Stimulated activated CD8-positive, alpha-beta memory T cell treated with anti-CD3 and anti-CD28 coated beads, Interleukin-2, amount 100 ng/mL, for 1 hour (primary cell): ENCODE measurements at places on chromosomes 12 and 14.

DNA sequence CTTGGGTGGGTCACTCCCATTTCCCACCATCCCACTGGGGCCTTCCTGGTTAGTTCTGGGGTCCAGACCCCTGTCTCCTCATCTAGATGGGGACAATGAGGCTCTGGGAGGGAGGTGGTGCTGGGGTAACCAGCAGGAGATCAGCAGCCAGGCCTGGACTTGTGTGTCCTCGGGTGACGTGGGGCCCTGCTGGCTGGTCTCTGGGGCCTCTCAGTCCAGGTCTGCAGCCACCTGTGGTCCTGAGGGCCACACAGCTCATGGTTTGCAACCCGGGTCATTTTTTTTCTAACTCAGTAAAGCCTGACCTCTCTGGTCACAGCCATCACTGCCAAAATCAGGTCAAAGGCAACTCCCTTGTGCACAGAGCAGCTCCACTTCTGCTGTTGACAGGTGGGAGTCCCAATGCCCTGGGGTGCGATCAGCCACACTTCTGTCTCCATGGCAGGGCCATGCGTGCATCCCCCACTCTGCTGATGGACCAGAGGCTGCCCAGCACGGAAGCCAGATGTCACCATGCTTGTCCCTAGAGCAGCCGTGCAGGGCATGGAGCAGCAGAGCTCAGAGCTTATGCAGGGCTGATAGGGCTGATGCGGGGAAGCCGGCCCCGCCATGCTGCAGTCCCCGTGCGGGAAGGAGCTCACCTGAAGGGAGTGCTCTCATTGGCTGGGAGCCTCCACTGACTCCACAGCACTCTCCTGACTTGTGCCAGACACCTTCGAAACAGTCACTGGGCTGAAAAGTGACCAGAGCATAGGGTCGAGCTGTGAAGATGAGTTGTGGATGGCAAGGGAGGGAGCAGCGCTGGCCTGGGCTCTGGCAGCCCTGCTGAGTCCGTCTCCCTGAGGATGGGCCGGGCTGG is 250.9 kb downstream of the ADGRD1 start:
- no peak for DNase-seq

GRCh38 chr14:68676511-68676943 is 116.3 kb downstream of the ZFP36L1 start:
- no peak for DNase-seq

DNA sequence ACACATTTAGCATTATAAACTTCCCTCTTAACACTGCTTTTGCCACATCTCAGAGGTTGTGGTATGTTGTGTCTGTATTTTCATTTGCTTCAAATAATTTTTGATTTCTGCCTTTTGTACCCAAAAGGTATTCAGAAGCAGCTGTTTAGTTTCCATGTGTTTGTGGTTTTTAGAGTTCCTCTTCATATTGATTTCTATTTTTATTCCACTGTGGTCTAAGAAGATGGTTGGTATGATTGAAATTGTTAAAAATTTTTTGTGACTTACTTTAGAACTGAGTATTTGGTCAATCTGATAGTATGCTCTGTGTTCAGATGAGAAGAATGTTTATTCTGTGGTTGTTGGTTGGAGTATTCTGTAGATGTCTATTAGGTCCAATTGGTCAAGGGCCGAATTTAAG is 76.4 kb downstream of the IFNG-AS1 start:
- no peak for DNase-seq

DNA sequence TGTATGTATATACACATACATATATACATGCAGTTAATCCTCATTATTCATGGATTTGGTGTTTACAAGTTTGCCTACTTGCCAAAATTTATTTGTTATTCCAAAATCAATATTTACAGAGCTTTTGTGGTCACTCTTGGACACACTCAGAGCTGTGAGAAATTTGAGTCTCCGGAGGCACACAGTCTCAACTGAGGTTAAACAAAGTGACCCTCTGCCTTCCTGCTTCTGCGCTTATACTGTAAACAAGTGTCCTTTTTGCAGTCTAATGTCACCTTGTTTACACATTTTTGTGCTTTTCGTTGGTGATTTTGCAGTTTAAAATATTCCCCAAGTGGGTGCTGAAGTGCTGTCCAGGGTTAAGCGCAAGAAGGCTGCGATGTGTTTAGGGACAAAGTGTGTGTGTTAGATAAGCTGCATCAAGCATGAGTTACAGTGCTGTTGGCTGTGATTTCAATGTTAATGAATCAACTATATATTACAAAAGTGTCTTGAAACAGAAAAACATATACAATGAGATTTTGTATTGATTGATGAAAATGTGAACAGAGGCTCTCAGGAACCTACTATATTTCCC is 13.1 kb upstream of the LTA4H start:
- no peak for DNase-seq

DNA sequence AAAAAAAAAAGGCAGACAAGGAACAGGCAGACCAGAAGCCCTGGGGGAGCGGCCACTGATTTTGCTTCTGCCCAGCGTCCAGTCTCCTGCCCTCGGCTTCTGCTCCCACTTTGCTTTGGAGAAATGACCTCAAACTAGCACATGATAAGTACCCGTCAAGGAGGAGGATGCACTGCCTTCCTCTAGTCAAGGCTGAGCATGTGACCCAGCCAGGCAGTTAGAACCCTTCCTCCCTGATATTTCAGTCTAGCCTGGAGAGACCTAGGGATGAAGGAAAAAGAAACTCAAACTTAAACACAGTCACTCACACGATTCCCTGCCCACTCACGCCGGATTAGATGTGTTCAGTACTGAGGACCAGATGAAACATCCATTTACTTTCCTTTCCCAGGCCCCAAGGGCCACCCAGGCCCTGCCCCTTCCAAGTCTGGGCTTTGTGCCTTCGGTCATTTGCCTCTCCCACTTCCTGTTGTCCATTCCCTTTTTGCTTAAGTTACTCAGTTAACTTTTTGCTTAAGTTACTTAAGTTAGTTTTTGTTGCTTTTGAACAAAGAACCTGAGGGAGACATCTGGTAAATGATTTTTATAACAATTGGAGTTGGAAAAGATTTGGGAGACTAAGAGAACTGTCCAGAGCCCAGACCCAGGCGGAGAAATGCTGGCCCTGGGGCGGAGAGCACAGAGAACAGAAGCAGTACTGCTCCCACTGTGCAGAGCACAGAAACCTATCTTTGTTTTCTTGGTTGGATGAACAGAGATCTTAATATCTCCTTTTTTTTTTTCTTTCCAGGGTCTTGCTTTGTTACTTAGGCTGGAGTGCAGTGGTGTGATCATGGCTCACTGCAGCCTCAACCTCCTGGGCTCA is 23.0 kb upstream of the TTC7B start:
- DNase-seq = no peak

DNA sequence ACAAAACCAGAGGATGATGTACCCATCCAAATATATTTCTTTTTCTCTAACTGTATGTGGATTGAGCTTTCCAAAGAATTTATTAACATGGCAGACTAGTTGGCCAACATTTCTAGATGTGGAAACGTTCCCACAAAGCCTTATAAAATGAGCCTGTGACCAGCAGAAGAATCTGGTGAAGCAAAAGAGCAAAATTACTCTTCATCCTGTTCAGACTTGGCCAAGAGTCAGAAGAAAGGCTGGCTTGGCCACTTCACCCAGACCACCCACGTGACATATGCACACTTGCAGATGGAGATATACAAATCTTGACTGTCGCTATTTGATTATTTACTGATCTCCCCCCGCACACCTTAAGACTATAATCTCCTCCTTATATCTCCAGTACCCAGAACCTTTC is 96.7 kb downstream of the NUAK1 start:
- no peak for DNase-seq

DNA sequence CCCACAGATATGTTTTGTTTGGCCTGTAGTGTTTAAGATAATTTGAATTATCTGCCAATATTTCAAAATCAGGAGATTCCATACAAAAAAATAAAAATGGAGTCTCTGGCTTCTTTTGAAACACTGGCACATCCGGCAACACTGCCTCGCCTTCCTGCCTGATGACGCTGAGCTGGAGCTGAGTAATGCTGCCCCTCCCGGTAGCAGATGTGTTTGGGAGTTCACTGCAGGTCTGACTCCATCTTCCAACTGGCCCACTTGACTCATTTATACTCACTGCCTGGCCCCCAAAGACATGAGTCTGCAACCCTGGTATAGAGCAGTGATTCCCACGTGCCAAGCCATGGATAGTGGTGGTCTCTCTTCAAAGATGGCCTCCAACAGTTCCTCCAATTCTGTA is 7.4 kb downstream of the CIT start:
- DNase-seq = no peak

DNA sequence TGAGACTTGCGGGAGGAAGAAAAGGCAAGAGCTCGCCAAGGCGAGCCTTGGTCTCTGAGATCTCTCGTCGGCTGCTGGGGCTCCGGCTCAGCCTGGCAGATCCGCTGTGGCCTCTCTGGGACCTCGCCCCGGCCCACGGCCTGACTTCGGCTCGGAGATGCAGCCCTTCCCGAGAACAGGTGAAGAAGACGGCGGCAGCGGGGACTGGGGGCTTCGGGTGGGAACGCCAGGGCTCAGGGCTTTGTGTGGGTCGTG is 6.0 kb upstream of the HOXC9 start:
- no peak for DNase-seq

DNA sequence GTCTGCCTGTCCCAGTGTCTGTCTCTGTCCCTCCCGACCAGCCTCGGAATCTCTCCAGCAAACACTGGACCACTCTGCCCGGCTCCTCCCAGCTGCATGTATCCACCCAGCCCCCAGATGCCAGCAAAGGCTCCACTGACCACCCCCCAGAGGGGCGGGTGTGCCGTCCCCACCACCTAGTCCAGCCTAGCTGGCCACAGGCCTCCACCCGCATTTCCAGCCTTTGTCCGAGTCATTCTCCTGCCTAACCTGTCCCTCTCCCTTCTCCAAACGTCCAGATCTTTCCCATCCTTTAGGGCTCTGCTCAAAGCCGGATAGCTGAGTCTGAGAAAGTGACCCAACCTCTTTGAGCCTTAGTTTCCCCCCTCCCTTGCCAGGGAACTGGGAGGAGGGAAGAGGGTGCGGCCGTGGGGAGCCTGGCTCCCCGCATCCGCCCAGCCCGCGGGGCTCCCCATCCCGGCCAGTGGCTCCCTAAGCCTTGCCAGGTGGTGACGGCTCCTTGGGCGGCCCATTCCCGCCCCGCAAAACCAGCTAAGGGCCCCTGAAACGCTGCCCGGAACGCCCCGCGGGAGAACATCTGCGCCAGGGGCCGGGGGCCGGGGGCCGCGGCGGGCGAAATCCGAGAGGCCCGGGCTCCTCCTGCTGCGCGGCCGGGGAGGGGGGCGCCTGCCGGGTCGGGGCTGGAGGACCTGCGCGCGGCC is 34.6 kb upstream of the ANKRD9 start:
- no peak for DNase-seq

- no peak for DNase-seq
Observed at GRCh38 chr12:94020335-94020734, 128.0 kb upstream of the PLXNC1 start.

GRCh38 chr12:125619723-125620122 is 554.5 kb downstream of the AACS start:
- DNase-seq = no peak

DNA sequence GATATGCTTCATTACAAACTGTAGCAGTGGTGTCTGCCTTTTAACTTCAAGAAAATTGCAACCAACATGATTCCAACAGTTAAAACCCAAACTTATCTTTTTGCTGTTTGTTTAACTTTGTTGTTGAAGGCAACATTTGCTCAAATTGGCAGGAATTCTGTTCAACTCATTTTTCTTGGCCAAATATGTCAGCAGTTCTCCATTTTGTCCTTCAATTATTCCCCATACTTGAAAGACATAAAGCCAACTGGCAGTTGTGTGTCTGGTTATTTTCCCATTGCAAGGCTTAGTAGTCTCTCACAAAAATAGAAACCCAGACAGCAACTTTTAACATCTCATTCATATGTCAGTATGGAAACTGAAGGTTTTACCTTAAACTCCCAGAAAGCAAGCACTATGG is 146.3 kb downstream of the LRIG3 start:
- DNase-seq = no peak

DNA sequence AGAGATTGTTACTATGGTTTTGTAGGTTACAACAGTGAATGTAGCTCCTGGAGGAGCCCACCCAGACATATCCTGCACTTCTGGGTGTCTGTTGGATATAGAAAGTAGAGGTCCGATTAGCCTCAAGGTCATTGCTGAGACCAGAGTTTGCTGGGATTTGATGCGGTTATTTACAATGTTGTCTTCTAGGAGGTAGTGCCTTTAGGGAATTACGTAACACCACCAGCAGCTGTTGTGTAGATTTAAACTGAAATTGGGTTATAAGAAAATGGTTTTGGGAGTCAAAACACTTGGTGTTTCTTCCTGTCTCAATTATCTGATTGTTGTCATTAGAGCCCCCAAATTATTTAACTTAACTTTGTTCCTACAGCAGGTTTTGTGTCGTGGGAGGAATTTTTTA is 225.3 kb upstream of the PELI2 start:
- no peak for DNase-seq

DNA sequence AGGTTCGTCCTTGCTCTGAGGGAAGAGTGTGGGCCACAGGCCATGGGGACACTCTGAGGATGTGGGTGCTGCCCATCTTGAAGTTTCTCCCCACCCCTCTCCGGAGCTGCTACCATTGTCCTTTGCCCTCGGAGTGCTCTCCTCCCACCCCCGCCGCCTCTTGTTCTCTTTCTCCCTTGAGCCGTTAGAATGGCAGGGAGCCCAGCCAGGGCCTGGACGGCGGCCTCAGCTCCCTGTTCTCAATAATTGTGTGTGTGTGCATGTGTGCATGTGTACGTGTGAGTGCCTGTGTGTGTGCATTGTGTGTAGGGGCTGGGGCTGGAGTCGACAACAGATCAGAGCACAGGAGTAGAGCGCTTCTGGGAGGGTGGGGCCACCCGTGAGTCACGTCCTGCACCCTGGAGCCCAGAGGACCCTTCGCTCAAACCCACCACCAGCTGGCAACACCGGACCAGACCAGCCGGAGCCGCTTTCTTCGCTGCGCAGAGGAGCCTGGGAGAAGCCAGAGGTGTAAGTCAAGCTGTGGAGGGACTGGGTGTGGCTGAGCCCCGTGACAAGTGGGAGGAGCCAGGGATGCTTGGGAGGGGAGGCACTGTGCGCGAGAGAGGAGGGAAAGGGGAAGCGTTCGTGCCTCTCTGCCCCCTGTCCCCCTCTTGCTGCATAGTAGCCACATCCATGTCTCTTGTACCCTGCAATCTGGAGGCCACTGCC is 25.9 kb upstream of the KCNA5 start:
- no peak for DNase-seq

- no peak for DNase-seq
Observed at GRCh38 chr14:58730792-58731464, 93.2 kb downstream of the DACT1 start.

DNA sequence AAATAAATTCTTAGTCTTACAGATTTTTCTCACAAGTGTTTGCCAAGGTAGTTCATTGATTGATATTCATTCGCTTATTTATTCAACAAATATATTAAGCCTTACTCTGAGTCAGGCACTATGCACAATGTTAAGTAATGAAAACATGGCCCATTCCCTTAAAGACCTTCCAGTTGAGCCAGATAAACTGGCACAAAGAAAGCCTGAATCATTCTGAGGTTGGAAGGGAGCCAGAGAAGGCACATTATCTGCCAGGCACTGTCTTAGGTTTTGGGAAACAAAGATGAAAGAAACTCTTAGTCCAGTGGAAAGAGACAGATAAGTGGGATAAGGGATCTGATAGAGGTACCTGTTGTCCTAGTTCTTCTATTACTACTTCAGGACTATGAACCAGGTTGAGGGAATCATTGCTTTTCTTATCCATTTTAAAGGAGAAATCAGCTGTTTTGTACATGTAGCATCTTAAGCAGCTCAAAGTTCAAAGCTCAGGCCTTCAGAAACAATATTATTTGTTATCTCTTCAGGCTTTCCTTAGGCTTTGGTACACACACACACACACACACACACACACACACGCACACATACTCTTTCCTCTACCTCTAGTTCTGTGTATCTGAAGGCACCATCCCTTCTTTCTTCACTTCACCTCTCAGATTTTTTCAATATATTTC is 27.0 kb downstream of the PDE6H start:
- no peak for DNase-seq
